Stomach (tissue), 19 donors: ENCODE measurements at places on chromosomes 2 and 18. TPM values are rescaled to one million over a fixed set of nuclear protein-coding genes. Genes with fewer than 3 reads are reported as not detected.

GRCh38 chr2:53104263-53104662 lies 663.3 kb upstream of the CHAC2 start:
- no peak for DNase-seq
- H3K36me3 ChIP-seq: no peaks in the 10 kb centered on the region
- no peaks in the 10 kb centered on the region for H3K4me1 ChIP-seq
- no peaks in the 10 kb centered on the region for H3K27me3 ChIP-seq

DNA sequence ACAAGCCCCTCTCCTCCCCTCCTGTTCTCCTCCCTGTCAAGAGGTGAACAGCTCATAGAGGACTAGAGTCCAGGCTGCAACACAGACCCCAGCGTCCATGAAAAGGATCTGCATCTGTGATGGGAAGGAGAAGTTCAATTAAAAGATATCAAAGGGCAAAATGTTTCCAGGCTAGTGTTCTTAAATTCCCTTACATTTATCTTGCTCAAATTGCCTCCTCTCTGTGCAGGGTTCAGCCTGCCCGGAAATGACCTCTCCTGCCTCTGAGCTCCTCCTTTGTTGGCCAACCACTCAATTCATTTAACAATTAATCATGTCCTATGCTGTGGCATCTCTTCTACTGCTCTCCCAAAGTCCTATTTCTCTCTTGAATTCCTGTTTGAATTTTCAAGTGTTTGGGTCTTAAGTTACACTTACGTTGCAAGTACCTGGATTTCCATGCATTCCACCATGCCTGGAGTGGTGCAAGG lies 105.3 kb downstream of the TSN start:
- no peaks in the 10 kb centered on the region for H3K36me3 ChIP-seq
- no peak overlapping the region for H3K27ac ChIP-seq
- no peak overlapping the region for H3K4me3 ChIP-seq
- H3K27me3 ChIP-seq: no peaks in the 10 kb centered on the region
- no peaks in the 10 kb centered on the region for H3K4me1 ChIP-seq

GRCh38 chr2:216369821-216370220 lies 2.5 kb downstream of the MARCHF4 start:
- H3K27me3 ChIP-seq: peaks cover 89% of the 10 kb centered on the region
- DNase-seq: no peak
- no peak overlapping the region for H3K4me3 ChIP-seq
- H3K27ac ChIP-seq: no peak overlapping the region

- no peaks in the 10 kb centered on the region for H3K36me3 ChIP-seq
- H3K27me3 ChIP-seq: peaks cover 10% of the 10 kb centered on the region
- H3K4me1 ChIP-seq: no peaks in the 10 kb centered on the region
- H3K4me3 ChIP-seq: no peak overlapping the region
Measured at GRCh38 chr2:234135750-234136221, 85.3 kb downstream of the SPP2 start.

The TMEM198 gene
- total RNA-seq: 7.5 TPM
